ENCODE measurements at places on chromosomes 11 and 22.
A peak's percentile ranks its signal among the peaks of the same experiment; 100 is the strongest.

GRCh38 chr11:86383041-86383955 lies 8.6 kb downstream of the CCDC81 start:
- no peak for DNase-seq

GRCh38 chr11:44892843-44893242 lies 57.8 kb downstream of the TP53I11 start:
- DNase-seq, result no peak

DNA sequence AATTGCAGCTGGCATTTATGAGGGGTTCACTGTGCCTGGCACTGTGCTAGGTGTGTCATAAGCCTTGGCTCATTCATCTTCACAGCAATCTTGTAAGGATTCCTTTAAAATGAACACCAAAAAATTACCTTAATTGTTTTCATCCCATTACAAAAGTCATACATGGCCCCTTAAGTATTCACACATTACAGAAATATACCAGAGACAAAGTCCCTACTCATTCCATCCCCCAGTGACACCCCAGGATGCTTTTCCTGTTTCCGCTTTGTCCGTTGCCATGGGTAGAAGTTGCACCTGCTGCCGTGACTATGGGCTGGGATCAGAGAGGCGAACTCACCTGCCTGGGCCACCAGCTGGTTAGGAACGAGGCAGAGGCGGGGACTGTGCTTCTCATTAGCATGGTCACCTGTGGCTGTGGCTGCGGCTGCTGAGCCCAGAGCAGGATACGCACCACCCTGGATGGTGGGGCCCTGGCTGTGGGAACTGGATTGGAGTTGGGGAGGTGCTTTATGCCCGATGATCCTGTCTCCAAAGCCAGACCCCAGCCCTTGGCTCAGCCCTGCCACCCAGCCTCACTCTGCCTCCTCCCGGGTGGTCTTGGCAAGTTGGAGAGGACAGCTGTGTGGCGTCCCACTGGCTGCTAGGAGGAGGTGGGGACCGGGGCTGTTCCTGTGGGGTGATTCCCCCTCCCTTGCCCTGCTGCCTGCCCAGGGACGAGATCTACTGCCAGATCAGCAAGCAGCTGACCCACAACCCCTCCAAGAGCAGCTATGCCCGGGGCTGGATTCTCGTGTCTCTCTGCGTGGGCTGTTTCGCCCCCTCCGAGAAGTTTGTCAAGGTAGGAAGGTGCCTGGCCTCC lies 60.8 kb downstream of the MYO7A start:
- DNase-seq, result no peak

- DNase-seq, result no peak
Observed at GRCh38 chr11:11400635-11401232, 47.7 kb upstream of the CSNK2A3 start.

GRCh38 chr11:32318071-32319055 lies 117.0 kb downstream of the WT1 start:
- no peak for DNase-seq

- DNase-seq, result no peak
Observed at GRCh38 chr22:50014655-50015401, 2.3 kb upstream of the IL17REL start.

GRCh38 chr11:10639350-10639749 lies 54.2 kb downstream of the IRAG1 start:
- DNase-seq, result no peak

GRCh38 chr11:12137005-12137690 lies 26.8 kb downstream of the MICAL2 start:
- DNase-seq, result no peak

GRCh38 chr11:17138562-17138961 lies 61.1 kb upstream of the RPS13 start:
- no peak for DNase-seq

- DNase-seq, result no peak
Observed at GRCh38 chr11:86632499-86633269, 39.7 kb downstream of the ME3 start.

GRCh38 chr11:91086028-91086427 lies 863.2 kb upstream of the CHORDC1 start:
- DNase-seq, result no peak

DNA sequence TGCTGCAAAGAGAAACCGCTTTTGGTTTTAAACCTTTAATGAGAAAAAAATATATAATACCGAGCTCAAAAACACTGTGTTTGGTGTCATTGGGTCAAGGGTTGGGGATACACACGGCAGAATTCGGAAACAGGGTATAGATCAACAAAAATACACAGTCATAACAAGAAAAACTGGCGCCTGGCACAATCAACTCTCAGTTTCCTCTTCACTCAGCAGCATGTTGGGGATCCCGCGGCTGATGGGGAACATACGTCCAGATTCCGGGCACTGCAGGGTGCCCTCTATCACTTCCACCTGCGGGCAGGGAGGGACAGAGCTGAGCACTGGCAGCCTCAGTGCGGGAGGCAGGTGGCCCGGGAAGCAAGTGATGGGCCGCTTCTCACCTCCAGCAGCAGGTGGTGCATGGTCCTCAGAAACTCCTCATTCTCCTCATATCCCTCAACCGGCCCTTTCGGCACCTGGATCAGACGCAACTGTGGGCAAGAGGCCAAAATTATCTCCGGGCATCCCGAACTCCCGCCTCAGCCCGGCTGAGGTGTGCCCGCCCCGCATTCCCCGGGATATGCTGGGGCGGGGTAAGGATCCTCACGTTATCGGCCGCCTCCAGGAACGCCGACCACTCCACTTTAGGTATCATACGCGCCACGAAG lies 561 bp downstream of the TRMT112 start:
- DNase-seq, result no peak

GRCh38 chr22:17113600-17113999 lies 7.6 kb downstream of the TMEM121B start:
- DNase-seq, result no peak

DNA sequence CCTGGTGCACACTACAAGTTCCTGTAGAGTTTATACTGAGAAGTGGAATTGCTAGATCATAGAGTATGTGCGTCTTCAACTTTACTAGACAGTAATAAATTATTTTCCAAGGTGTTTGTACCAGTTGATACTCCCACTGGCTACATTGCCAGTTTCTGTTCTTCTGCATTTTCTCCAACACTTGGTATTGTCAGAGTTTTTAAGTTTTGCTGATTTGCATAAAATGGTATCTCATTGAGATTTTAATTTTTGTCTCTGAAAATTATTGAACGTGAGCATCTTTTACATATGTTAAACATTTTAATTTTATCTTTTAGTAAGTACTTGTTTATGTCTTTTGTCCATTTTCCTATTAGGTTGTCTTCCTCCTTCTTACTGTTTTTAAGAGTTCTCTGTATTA lies 7.3 kb downstream of the TBCEL start:
- DNase-seq, result no peak

- no peak for DNase-seq
Observed at GRCh38 chr11:36774603-36775002, 176.6 kb upstream of the RAG2 start.

DNA sequence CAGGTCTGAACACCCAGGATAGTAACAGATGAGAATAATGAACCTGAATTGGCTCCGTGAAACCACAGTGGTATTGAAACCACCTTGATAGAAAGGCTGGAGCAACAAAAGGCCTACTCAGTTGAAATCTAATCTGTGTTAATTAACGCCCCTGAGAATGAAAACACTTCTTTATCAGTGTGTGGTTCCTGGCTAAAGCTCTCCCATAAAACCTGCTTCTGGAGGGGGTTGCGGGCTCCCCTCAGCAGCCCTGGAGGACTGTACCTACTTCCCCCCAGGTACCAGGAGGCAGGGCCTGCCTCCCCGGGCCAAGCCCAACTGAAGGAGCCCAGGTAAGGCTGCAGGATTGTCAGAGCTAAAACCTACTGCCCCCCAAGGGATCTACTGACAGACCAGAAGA lies 54.6 kb downstream of the PLEKHA7 start:
- no peak for DNase-seq

GRCh38 chr11:117601006-117601708 lies 195.9 kb downstream of the DSCAML1 start:
- DNase-seq, result no peak

DNA sequence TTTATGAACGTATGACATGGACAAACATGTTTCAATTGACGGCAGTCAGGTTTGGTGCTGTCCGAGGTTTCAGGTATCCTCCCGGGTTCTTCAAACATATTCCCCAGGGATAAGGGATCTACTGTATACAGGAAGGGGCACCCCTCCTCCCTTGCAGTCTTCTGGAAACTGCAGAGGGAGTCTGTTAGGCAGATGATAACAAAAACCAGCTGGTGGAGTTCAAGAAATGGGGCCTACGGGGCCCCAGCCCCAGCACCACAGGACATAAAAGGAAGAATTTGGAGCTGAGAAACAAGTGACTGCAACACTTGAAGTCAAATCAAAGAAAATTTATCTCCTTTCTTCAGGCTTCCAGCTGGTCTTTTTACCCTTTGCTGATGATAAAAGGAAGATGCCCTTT lies 32.1 kb downstream of the SNU13 start:
- no peak for DNase-seq

GRCh38 chr11:17786824-17787525 lies 52.4 kb downstream of the KCNC1 start:
- DNase-seq, result no peak

DNA sequence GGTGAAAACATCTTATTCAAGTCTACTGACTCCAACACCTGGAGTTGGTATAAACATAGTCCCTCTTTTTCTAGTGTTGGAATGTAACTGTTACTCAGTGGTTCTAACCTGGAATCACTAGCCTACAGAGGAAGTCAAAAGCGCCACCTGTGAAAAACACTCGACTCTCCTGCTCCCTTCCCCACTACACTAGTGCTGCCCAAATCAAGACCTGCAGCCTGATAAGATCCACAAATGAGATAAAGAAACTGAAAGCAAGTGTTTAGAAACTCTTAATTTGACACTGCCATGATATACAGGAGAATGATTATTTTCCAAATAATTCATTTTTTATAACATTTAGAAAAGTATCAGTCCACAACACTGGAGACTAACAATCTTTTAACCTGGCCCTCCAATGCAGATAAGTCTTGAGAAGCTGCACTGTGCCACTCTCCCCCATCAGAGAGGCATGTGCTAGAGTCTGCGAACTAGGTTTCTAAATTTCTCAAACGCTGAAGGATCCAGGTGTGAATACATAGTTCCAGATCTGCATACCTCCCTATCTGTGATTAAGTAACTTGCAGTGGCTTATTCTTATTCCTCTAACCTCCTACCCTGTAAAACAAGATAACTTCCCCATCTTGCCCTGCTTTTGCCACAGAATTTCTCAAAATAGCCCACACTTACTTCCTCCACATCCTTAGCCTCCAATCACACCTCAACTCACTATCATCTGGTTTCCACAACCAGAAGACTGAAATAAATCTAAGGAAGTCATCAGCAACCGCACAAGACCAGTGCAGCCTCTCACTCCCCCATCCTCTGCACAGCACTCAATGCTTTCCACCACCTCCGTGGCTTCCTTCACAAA lies 88.1 kb downstream of the RRAS2 start:
- DNase-seq, result peak; percentile 6

DNA sequence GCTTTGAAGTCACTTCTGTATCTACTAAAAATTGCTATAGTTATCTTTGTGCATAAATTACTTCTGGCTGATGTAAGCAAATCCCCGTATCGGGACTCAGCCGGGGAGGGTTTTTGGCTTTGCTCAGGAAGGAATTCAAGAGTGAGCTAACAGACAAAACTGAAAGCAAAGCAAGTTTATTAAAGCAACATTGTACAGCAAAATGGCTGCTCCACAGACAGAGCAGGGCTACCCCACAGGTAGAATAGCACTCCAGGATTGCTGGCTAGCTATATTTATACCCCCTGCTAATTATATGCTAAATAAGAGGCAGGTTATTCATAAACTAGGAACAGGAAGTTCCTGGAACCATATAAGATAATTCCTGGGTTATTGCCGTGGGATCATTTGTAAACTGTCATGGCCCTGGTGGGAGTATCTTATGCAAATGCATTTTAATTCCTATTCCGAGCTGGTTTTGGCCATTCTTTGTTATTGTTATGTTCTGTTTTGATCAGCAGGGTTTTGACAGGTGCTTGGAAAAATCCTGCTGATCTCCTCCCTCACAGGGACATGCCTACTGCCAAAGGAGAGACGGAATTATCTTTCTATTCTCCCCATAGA lies 15.2 kb downstream of the MIF start:
- no peak for DNase-seq

DNA sequence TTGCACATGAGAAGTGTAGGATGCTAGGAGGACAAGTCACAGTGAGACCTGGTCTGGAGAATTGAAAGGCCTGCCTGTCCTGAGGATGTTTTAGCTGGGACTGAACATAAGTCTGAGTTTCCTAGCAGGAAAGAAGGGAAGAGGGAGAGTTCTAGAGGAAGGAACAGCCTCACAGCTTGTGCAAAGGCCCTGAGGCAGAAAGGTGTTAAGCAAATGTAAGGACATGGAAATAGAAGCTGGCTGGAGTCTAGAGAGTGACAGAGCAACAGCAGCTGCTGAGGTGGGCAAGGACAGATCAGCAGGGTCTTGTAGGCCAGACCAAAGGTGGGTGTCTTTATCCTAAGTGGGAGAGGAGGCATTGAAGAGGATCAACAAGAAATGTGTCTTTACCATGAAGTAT lies 210.9 kb upstream of the E2F8 start:
- no peak for DNase-seq

- no peak for DNase-seq
Observed at GRCh38 chr22:19723232-19723982, at the start of gene GP1BB. Gene GP1BB, plus strand, starts transcription at chr22:19723539. Its CDS starts 31 bp downstream, at chr22:19723570.

DNA sequence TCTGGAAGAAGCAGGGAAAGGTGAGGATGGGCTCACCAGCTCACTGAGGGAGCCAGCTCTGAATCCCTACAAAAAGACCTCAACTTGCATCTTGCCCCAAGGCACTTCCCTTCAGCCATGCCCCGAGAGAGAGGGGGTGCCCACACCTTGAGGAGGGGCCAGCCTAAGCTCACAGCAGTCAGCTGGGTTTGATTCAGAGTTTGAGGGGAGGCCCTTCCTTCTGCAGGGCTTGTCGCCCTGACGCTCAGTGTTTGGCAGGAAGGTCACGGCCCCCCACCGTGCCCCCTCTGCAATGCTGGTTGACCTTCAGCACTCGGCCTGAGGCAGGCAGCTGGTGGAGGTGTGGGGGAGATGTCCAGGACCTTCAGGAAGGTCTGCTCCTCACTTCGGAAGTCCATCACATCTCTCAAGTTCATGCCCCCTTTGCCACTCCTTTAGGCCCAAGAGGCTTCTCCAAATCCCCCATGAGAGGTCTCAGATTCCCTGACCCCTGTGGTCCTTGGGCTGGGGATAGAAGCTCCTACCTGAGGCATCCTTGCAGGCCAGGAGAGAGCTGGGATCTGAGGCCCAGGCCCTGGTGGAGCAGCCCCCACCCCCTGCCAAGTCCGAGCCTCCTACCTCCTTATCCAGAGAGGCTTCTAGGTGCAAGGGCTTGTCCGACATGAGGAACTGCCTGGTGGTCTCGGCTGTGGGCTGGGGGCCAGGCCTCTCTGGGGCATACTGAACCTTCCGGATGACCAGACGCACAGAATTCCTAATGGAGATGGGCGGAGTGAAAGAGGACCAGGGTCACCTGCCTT lies 37.6 kb downstream of the TPBGL start:
- no peak for DNase-seq

DNA sequence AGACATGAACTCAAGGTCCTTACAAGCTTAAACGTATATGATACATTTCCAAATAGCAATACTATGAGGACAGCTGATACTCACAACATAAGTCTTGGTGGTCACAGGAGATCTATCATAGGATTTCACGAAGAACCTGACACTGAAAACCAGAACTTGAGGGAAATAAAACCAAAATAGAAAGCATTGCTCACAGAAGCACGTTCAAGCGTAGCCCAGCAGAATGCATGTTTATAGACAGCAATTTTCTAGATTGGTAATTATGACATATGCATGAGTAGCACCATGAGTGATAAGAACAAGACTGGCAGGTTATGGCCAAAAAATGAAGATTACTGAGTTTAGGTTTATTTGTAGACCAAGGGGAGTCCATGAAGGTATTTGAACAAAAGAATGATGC lies 243.5 kb downstream of the ETS1 start:
- DNase-seq, result no peak
